Stimulated activated CD4-positive, alpha-beta T cell treated with anti-CD3 and anti-CD28 coated beads, Interleukin-2, amount 100 ng/mL, for 4 hours (primary cell): ENCODE measurements at places on chromosomes 2 and 18.

GRCh38 chr2:239751679-239752355 lies 273.3 kb downstream of the NDUFA10 start:
- DNase-seq: peak; percentile 26

DNA sequence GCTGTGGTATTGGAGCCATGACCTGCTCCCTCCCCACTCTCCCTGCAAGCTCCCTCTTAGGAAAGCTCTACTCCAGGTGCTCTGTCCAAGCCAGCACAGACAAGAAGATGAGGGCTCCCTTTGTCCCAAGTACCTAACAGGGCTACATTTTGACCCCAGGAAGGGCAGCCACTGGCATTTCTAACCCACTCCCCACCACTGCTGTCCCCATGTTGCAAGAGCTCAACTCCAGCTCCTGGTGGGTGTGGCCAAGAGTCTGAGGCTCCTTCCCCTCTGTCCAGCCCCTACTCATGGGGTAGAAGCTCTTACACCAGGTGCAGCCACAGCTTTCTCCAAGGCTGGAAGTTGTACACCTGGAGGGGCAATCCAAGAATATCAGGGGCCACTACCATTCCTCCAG lies 127.0 kb upstream of the NPAS2 start:
- no peak for DNase-seq

DNA sequence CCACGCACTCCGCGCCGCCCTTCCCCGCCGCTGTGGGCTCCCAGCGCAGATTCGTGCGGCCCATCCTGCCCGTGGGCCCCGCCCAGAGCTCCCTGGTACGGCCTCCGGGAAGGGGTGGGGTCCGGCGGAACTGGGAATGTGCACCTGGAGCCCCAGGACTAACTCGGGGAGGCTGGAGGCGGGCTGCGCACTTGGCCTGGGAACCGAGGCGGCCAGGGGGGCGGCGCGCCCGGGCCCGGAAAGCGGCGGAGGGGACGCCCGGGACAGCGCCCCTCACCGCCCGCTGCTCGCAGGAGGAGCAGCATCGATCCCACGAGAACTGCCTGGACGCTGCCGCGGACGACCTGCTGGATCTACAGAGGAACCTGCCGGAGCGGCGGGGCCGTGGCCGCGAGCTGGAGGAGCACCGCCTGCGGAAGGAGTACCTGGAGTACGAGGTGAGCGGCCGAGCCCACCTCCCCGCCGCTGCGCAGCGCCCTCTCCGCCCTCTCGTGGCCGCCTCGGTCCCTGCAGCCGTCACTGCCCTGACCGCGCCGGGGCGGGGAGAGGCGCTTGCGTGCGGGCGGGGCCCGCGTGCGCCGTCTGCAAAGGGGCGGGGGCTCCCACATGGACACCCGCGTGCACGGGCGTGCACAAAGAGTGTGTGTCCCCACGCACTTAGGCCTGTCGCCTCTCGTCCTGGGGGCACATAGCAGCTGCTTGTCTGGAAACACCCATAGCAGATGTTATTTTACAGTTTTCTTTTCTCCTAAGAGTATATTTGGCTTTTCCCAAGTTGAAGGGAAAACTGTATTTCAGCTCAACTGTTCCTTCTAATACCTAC lies 25.2 kb downstream of the PSD4 start:
- DNase-seq: peak; percentile 76

DNA sequence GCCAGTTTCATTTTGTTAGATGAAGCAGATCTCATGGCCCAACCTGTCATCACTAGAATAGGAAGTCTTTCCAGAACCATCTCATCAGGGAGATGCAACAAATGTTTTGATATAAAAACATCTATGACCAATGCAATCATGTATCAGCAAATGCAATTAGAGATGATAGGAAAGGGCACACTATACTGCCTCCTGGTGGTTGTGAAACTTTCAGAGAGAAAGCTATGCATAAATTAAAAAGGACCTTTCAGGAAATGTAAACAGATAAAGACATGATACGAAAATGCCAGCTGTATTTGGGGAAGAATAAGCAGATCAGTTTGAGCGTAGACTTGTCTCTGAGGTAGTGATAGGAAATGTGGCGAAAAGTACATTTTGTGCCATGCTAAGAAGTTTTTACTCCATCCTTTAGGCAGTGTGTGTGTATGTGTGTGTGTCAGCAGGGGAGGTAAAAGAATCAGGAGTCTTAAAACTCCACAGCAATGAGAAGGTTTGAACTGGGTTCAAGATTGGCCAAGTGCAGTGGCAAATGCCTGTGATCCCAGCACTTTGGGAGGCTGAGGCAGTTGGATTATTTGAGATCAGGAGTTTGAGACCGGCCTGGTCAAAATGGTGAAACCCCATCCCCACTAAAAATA lies 479.3 kb downstream of the CPS1 start:
- DNase-seq: no peak

GRCh38 chr2:61396005-61396404 lies 74.9 kb downstream of the USP34 start:
- DNase-seq: no peak

DNA sequence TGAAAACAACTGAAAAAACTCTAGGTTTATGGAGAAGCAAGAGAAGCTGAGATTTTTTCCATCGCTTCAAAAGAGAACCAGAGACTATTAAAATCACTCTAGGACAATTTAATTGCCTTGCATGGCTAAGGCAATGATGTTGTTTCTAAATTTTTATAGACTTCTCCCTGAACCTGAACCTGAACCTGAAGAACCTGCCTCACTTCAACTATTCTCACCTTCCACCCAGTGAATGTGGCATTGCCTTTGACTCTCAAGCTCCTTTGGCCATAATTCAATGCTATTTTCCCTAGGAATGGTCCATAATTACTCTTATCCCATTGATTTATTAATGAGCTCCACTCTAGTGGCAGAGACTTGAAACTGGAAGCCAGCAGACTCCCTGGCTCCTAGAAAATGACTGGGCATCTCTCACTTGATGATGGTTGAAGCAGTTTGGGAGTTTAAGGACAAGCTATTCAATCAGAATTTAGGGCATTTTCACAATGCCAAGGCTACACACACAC lies 303.8 kb upstream of the UBE2E3 start:
- no peak for DNase-seq
